ENCODE measurements at places on chromosomes 11 and 22. TPM values are rescaled to one million over a fixed set of nuclear protein-coding genes. Genes with fewer than 3 reads are reported as not detected.

Gene OR52N4
- total RNA-seq, result not detected

Gene TPBGL
- total RNA-seq, result not detected

Gene TRIM49
- total RNA-seq, result not detected

Gene DDTL
- total RNA-seq, result 2.4 TPM

Gene SERPINH1
- total RNA-seq, result 50.5 TPM

Gene DLG2
- total RNA-seq, result 8.0 TPM

DNA sequence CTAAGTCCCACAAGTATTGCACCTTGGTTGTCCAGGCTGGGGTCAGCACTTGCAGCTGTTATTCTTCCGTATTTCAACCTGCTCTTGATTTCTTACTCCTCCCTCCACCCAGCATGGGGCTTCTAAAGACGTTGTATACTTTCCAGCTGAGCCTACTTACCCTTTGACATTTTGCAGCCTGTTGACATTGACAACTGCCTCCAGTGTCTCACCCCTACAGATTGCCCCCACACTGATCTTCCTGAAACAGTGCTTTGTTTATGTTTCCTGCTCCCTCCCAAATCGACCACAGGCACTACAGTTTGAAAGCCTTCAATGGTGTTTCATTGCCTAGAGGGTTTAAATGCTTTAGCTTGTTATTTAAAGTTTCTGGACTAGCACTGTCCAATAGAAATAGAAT, 56.6 kb downstream of the FAM83F start:
- DNase-seq, result no peak

DNA sequence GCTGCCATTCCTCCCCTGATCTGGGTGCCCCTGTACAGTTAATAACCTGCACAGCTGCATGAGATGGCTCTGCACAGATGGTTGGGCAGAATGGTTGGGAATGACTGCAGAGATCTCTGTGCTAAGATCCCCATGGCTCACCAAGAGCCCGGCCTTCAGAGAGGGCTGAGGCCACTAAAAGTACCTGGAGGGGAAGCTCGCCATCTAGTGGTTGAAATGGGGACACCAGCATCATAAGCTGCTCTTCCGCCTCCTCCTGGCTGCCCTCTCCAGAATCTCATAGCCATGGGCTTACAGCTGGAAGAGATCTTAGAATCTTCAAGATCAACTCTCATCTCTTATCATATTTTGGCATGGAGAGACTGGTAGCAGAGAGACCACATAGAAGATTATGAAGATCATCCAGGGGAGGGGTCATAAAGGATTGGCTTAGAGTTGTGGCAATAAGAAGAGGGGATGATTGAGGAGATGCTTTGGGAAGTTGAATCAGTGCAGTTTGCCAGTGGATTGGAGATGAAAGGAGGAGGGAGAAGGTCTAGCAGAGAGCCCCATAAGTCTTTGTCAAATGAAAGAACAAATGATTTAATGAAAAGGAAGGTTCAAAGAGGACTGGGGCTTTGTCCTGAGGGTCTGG, 22.0 kb upstream of the TLCD5 start:
- DNase-seq, result peak; percentile 74

- peak; percentile 45 for DNase-seq
Observed at GRCh38 chr11:117171404-117172061, 7.0 kb upstream of the SIDT2 start.

GRCh38 chr11:115958089-115959000, 454.1 kb upstream of the CADM1 start:
- DNase-seq, result no peak

DNA sequence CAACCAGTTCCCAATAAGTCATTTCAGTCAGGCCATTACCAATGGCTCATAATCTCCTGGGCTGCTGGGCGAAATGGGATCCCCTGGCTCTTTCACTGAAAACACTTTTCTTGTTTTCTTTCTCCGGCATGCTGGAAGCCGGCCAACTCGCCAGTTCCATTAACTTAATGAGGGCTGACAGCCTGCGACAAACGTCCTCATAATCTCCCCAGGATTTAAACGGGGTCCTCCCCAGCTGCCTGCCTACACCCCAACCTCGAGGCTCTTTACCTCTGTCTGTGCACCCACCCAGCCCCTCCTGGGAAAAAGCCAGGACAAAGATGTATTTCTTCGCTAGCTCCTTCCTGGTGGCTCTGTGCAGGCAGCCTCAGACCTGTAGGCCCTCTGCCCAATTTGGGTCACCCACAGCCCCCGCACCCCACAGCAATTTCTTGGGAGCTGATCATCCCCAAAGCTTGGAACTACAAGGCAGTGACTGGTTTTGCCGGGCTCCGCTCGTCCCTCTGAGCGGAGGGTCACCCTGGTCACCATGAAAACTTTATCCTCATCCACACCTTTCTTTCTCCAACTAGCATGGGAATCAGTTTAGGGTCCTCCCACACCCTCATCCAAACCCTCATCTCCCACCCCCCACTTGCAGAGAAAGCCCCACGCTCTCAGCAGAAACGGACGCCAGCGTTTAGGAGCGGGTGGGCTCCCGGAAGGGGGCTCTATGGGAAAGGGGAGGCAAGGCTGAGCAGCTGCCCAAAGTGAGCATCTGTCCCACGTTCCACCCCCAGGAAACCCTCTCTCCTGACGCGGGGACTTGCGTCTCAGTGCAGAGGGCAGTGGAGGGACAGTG, 51.1 kb upstream of the KCNQ1OT1 start:
- DNase-seq, result peak; percentile 65

- DNase-seq, result no peak
Observed at GRCh38 chr11:614021-614622, 1.6 kb downstream of the IRF7 start.

- no peak for DNase-seq
Observed at GRCh38 chr11:117020287-117020686, 77.9 kb downstream of the SIK3 start.

DNA sequence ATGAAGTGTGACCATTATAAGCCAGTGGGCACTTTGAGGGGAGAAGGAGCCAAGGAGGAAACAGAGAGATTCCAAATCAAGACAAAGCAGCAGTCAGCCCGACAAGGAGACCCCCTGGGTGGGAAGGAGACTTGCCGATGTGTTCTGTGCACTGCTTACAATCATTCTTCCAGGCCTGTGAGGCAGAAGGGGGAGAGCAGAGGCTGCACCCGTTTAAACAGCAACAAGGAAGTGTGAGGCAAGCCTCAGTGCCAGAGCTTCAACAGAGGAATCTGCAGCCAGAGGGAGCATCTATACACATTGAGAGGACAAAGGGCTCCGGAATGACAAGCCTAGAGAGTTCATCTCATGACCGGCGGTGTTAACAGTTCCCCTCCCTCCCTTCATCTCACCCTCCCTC, 121.1 kb downstream of the NXPE2 start:
- DNase-seq, result peak; percentile 34

DNA sequence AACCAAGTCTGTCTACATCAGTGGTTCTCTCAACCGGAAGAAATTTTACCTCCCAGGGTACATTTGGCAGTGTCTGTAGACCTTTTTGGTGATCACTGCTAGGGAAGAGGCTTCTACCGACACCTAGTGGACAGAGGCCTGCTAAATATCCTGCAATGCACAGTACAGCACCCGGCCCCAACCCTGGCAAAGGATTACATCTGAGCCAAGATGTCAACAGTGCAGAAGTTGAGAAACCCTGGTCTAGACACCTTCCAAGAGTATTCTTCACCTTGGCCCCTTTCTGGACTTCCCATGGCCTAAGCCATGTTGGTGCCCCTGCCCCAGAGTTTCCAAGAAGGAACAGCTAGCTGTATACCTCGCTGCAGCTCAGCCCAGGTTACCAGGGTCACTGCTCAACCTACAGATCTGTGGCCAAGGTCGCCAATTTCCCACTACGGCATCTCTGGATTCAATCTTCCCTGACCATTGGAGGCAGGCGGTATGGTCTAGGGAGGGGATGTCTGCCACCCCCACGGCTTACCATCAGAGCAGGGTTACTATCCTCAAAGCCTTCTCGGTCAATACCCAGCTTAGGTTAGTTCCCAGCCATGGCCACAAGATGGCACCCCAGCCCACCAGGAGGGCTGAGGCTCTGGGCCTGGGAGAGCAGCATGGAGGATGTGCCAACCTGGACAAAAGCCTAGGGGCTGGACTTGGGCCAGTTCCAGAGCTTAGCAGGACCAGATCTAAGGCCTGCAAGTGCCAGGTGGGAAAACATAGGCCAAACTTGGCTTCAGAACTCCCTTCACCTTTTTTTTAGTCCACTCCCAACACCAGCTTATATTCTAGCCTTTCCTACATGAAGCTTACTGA, 3.7 kb upstream of the KCNC1 start:
- peak; percentile 89 for DNase-seq

- no peak for DNase-seq
Observed at GRCh38 chr22:36839356-36840073, 21.3 kb upstream of the NCF4 start.
